Common myeloid progenitor, CD34-positive (primary cell): ENCODE measurements at places on chromosomes 7 and 10.

DNA sequence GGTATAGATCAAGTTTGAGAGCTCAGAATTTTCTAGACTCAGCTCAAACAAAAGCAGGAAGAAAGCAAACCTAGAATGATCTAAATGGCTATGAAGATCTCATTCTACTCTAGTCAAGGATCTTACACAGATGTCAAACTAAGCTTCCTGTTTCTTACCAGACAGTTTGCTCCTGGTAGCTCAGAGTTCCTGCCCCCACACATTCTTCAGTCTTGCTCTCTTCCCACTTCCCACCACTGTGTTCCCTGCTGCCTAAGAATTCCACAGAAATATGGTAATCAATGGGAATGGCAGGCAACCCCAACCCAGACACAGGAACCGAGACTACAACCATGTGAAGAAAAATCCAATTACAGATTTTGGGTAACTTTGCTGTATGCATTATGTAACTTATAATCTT, 133.4 kb upstream of the PTN start:
- no peaks in the 10 kb centered on the region for H3K4me1 ChIP-seq
- no peak overlapping the region for H3K27ac ChIP-seq
- no peak for DNase-seq
- no peaks in the 10 kb centered on the region for H3K36me3 ChIP-seq

DNA sequence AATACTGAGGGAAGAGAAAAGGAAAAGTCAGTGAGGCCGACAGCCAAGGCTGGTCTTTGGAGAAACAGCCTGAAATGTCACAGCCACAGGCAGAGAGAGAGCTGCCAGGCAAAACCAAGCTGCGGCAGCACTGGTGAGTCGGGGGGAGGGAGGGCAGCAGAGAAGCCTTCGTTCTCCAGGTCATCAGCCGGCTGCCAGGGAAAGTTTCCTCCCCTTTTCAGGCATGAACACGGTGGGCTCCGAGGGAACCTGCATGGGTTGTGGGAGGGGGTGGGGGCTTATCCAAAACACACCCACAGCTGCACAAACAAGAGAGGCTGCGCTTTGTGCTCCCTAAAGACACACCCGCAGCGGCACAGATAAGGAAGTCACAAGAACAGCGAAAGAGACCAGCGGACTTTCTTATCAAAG, 62.3 kb upstream of the NKX6-2 start:
- no peak overlapping the region for H3K27ac ChIP-seq
- DNase-seq: peak; percentile 18
- peak overlapping the region; percentile 48 for H3K4me3 ChIP-seq
- no peaks in the 10 kb centered on the region for H3K4me1 ChIP-seq
- H3K36me3 ChIP-seq: no peaks in the 10 kb centered on the region

DNA sequence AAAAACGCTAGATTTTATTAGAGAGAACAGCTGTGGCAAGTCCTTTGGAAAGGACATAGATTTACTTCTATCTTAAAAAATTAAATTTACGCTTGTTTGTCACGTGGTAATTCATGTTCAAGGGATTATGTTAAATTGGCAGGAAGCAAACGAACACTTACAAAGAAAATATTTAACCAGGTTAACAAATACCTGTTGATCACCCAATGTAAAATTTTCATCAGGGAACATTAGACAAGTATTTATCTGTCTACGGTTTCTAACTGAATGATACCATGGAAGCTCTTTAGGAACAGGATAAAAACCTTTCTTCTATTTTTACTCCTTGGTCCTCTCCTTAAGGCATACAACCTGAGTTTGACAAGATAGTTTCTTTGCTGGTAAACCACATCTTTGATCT, 122.2 kb downstream of the NOC3L start:
- no peak overlapping the region for H3K27ac ChIP-seq
- no peak for DNase-seq
- H3K4me1 ChIP-seq: no peaks in the 10 kb centered on the region
- H3K36me3 ChIP-seq: no peaks in the 10 kb centered on the region

DNA sequence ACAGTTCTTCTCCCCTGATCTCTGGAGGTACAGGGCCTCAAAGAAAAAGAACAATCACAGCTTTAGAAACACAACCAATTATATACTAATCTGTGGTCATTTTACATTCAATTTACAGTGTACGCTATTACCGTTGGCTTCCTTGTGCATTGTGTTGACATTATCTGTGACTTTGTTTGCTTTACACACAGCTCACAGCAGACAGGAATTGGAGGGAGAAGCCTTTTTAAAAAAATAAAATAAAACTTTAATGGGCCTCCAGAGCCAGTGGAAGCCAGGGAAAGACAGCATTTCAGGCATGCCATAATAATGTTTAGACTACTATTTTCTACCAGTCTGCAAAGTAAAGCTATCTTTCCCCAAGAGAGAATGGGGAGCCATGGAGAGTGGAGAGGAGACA, 179.0 kb upstream of the ADO start:
- H3K27me3 ChIP-seq: no peaks in the 10 kb centered on the region
- H3K27ac ChIP-seq: no peak overlapping the region
- no peaks in the 10 kb centered on the region for H3K4me1 ChIP-seq
- no peaks in the 10 kb centered on the region for H3K36me3 ChIP-seq
- DNase-seq: no peak

DNA sequence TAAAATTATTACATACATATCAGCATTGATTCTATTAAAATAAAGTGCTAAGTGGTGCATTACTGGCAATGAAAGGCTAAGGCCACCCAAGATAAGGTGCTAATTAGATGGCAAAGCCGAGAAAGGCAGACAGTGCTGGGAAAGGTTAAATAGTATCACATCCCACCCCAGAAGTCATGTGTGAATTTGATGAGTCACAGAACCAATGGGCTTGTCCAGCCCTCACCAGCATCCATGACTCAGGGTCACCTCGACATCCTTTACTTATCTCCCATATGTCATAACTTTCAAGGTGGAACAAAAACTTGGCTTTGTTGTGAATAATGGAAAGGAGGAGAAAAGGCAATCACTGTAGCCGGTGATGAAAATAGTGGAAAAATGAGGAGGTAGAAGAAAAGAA, 459.1 kb downstream of the PLXNA4 start:
- H3K36me3 ChIP-seq: no peaks in the 10 kb centered on the region
- H3K27me3 ChIP-seq: peaks cover 5% of the 10 kb centered on the region
- H3K27ac ChIP-seq: no peak overlapping the region
- no peaks in the 10 kb centered on the region for H3K4me1 ChIP-seq
- no peak for DNase-seq

DNA sequence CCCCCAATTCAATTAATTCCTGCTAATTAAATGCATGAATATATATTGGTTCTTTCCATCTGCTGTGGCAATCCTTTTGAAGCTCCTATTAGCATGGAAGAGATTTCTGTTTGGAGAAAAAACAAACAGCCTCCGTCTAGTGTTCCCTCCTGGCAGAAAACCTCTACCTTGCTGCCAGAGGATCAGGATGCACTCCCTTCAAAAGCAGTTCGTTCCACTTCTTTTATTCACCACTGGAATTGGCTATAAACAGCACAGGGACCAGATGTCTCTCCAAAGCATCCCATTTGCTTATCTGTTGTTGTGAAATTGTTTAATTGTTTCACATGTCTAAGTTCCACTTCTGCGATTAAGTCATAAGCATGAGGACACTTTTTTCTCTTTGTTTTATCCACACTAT, 77.8 kb upstream of the PTN start:
- DNase-seq: no peak
- no peaks in the 10 kb centered on the region for H3K36me3 ChIP-seq
- H3K27me3 ChIP-seq: no peaks in the 10 kb centered on the region
- H3K4me1 ChIP-seq: no peaks in the 10 kb centered on the region

DNA sequence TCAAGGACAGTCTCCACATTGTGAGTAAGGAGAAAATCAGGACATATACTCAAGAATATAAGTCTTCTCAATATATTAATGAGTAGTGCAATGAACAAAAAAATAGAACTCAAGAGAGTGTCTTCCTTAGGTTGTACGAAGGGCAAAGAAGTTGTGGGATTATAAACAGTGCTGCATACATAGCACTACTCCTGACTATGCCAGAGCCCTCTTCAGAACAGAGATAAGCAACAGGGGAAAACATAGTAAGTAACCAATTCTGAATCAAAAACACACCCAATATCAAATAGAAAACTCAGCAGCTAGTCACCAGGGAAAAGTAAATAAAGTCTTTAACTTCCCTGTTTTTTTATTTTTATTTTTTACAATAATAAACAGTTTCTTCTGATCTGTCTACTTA, 10.6 kb downstream of the ARHGAP21 start:
- H3K27me3 ChIP-seq: no peaks in the 10 kb centered on the region
- H3K4me3 ChIP-seq: no peak overlapping the region
- H3K36me3 ChIP-seq: no peaks in the 10 kb centered on the region
- no peaks in the 10 kb centered on the region for H3K4me1 ChIP-seq
- DNase-seq: no peak
